ENCODE measurements at places on chromosomes 5 and 9.

DNA sequence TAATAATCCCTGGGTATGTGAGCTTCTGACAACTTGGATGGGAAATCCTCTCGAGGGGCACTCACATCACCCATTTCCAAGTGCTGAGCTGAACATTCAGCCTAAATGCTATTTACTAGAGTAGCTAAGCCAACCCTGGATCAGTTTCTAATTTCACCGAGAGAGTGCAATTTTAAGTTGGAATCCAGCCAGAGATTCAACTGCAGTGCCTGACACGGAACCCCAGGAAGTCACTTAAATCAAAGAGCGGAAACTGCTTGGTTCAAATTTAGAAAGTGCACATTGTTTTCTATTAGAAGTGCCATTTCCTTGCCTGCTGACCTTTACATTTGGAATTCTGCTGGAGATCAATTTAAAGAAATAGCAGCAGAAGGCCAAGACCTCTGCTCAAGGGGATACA lies 8.8 kb downstream of the SPRY4 start:
- DNase-seq, result no peak

DNA sequence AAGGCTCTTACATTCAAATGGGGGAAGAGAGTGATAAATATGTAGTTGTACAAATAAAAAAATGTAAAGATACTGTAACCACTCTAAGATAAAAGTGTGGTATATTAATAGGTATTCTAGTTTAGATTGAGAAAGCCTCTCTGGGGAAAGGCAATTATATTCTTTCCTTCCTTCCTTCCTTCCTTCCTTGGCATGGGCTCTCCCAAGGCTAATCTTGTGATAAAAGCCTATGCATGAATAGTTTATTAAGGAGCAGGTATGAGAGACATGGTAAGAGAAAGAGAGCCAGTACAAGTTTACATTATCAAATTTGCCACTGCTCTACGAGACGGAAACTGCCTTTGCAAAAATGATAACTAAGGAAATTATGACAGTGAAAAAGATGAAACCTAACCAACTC lies 588.8 kb downstream of the PRELID2 start:
- DNase-seq, result no peak

GRCh38 chr5:153447534-153447933 lies 42.9 kb upstream of the GRIA1 start:
- no peak for DNase-seq

DNA sequence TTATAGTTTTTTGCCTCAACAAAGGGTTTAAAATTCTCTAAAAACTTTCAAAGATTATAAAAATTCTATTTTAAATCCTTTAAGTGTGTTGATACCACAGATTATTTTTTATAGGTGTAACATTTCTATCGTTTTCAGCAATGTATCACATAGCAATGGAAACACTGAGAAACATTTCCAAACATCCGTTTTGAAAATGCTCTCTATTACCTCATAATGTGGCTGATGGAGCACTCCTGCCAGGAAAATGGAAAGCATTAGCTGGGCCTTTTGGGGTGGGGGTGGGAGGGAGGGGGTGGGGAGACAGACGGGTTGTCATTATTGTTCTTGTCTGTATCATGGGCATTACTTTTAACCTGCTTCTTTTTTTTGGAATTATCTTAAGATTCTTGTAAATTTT lies 516.5 kb downstream of the ACTL7B start:
- no peak for DNase-seq

- DNase-seq, result no peak
Observed at GRCh38 chr9:21281275-21281674, 23.8 kb downstream of the IFNA5 start.

GRCh38 chr5:157546456-157547100 lies 29.0 kb downstream of the ADAM19 start:
- no peak for DNase-seq

GRCh38 chr9:86721843-86722705 lies 225.2 kb downstream of the GAS1 start:
- DNase-seq, result peak; percentile 79

DNA sequence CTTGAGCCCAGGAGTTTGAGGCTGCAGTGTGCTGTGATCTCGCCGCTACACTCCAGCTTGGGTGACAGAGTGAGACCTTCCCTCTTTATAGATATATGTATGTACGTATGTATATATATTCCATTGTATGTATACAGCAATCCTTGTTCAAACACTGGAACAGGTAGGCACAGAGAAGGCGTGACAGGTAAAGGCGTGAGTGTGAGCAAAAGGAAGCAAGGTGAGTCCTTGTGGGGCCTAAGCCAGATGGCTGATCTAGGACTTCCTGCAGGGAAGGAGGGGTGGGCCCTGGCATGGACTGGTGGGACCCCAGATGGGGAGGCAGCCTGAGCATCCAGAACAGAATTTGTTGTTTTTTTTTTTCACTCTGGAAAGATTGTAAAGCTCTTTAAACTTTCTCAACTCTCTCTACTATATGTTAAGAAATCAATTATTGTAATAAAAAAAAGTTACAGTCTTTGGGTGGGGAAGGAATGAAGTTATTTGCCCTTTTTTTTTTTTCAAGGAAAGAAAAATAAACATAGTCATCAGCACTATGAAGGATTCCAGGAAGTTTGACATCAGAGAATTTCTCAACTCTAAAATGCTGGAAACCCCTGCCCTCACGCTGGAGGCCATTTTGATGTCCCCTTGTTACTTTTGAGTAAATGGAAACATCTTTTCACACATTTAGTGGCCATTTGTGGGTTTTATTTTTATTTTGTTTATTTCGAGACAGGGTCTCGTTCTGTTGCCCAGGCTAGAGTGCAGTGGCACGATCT lies 38.9 kb upstream of the STXBP1 start:
- no peak for DNase-seq

- DNase-seq, result no peak
Observed at GRCh38 chr9:19967888-19968459, 179.1 kb upstream of the SLC24A2 start.

GRCh38 chr5:74334762-74335384 lies 305.7 kb downstream of the ENC1 start:
- DNase-seq, result no peak

DNA sequence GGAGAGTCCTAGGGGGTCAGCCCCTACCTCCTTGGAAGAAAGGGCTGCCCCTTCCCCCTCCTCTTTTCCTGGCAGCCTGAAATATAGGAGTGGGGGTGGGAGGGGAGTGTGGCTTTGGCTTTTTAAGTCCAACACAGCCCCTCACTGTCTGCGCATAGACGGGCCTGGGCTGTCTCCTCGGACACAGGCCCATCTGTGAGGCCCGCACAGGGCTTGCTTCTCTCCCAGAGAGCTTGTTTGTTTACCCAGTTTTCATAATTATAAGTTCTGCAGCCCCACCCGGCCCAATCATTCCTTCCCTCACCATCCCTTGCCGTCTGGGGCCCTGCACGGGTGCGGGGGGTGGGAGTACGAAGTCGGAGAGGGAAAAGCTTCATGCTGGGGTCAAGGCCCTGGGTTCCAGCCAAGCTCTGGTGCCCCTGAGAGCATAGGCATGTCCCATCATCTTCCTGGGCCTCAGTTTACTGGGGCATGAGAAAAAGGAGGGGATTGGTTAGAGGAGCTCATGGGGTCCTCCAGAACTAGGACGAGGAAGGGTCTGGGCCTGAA lies 54.0 kb upstream of the STXBP1 start:
- DNase-seq, result no peak

DNA sequence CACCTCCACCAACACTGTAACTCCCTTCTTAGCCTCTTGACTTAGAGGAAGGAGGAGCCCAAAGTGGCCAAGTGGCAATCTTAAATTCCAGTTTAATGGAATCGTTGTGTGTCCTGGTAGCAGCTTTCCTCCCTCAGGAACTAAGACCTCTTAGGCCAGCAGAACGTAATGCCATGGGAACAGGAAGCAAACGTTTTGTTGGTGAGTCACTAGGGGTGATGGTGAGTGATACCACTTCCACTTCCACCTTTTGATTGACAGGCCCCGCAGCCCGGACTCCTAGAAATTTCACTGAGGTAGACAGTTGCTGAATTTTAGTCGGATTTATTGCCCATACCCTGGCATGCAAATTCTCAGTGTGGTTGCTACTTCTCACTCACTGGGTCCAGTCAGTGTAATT lies 94.2 kb upstream of the FBN2 start:
- no peak for DNase-seq

DNA sequence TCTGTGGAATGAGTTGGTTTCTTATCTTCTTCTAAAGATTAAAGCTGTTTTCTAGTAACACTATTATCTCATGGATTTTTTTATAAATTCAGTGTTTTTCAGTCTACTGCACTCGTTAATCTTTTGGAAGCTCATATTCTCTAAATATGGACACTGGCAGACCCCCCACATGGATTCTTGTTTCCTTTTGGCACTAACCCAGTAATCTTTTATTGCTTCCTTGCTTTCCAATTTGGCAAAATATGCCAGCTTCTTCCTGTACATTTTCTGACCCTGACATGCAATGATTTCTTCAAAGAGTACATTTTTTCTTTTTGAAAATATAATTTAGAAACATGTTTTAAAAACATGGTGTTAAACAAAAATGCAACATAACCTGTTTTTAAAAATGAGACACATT lies 474.2 kb upstream of the FTMT start:
- DNase-seq, result no peak

GRCh38 chr9:125815568-125815967 lies 68.4 kb downstream of the PBX3 start:
- no peak for DNase-seq

- DNase-seq, result no peak
Observed at GRCh38 chr9:117796681-117797080, 92.5 kb downstream of the TLR4 start.

GRCh38 chr9:127336506-127337352 lies 60.2 kb upstream of the SLC2A8 start:
- DNase-seq, result peak; percentile 79

DNA sequence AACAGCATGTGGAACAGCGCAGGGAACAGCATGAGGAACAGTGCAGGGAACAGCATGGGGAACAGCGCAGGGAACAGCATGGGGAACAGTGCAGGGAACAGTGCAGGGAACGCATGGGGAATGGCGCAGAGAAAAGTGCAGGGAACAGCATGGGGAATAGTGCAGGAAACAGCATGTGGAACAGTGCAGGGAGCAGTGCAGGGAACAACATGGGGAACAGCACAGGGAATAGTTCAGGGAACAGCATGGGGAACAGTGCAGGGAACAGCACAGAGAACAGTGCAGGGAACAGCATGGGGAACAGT lies 2.0 kb downstream of the LCN8 start:
- DNase-seq, result no peak

DNA sequence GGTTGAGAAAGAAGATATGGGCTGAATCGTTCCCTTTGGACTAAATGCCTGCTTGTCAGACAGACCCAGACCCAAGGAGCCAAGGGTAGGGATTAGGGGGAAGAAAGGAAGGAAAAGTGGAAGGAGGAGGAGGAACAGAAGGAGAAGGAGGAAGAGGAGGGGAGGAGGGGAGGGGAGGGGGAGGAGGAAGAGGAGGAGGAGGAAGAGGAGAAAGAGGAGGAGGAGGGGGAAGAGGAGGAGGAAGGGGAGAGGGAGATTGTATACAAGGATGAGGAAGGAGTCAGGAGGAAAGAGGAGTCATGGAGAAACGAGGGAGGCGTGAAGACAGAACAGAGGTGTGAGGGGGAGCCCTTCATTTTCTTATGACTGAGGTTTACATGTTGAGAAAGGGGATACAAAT lies 46.9 kb upstream of the DNAH5 start:
- DNase-seq, result no peak

- DNase-seq, result no peak
Observed at GRCh38 chr9:7316166-7316795, 483.3 kb downstream of the DMAC1 start.

DNA sequence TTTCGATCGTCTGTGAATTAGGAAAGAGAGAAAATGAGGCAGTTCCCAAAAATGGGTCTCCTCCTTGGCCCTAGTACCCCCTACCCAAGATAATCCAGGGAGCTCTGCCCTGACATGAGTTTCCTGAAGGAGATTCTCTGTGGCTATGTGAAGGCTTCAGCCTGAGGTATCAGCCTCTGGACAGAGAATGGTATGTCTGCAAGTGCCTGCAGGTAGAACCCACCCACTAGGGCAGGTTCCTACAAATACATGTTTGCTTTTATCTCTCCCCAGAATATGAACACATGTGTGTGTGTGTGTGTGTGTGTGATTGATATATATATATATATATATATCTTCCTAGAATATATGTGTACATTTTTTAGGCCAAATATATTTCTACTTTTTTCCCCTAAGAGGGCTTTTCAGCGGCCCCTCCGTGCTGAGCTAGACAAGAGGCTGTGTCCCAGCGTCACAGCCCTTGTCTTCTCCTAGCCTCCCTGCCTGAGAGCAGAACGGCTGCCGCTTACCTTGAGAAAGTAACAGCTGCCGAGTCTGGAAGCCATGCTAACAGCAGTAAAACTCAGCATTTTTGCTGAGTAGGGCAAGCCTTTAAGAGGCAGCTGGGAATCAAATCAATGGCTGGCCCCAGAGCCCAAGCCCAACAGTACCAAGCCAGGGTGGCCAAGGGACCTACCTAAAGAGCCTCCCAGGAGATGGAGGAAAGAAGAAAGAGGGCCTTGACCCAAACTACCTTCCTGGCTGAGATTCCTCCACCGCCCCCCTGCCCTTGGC lies 2.1 kb downstream of the BRINP1 start:
- DNase-seq, result no peak

- DNase-seq, result no peak
Observed at GRCh38 chr9:124449381-124450151, 685 bp upstream of the ADGRD2 start.

- no peak for DNase-seq
Observed at GRCh38 chr5:72246954-72247442, 73.0 kb downstream of the MRPS27 start.

- no peak for DNase-seq
Observed at GRCh38 chr9:132797861-132798659, 80.0 kb downstream of the AK8 start.

GRCh38 chr5:10023494-10023893 lies 226.2 kb downstream of the ATPSCKMT start:
- no peak for DNase-seq

- no peak for DNase-seq
Observed at GRCh38 chr5:96243203-96243602, 189.8 kb downstream of the PCSK1 start.

DNA sequence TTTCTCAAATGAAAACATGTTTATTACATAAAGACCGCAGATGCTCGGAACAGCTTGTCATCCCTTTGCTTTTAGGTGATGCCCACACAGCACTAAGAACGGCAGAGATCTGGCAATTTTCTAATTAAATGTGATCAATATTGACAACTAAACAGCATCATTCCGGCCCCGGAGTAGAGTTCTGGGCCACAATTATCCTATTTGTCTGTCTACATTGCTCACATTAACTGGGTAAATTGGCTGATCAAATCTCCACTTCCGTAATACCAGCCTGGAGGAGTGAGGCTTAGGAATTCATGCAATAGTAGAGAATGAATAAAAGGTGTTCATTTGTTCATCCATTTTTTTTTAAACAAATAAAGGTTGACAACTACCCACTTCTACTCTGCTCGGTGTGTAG lies 245.1 kb upstream of the C9orf72 start:
- no peak for DNase-seq

DNA sequence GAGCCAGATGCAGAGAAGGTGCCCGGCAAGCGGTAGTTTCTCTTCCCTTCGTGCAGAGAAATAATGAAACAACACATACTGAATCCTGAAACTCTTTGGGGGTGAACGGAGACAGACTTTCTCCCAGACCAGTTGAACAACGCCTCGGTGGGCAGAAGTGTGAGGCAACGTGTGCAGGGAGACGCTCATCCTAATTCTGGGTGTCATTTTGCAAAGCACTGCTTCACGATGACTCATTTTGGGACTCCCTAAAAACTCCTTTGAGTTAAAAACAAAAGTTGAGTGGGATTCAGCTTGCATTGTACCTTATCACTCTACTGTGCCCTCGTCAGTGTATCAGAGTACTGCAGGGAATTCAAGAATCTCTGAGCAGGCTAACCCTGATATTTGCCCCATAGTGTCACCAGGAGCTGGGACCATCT lies 3.5 kb upstream of the NEK6 start:
- DNase-seq, result no peak
